ENCODE measurements at places on chromosomes 5 and 9. TPM values are rescaled to one million over a fixed set of nuclear protein-coding genes. Genes with fewer than 3 reads are reported as not detected.

The SLC27A4 gene
- 23.9 TPM for total RNA-seq

The OCLN gene
- total RNA-seq = 3.6 TPM

The STPG3 gene
- not detected for total RNA-seq

The PCDHA9 gene
- total RNA-seq = 18.6 TPM

The SNX18 gene
- 25.4 TPM for total RNA-seq

The IL4 gene
- not detected for total RNA-seq

The RMI1 gene
- total RNA-seq = 18.6 TPM

The CBY3 gene
- total RNA-seq = not detected

The STK32A gene
- total RNA-seq = 5.3 TPM

The GABRA1 gene
- total RNA-seq = 18.2 TPM

The NIPAL4 gene
- not detected for total RNA-seq

The RNF208 gene
- 1.4 TPM for total RNA-seq

The PIK3R1 gene
- total RNA-seq = 177 TPM

The SPEF2 gene
- total RNA-seq = 9.0 TPM

The PTGR1 gene
- total RNA-seq = 10.6 TPM

The FAM221B gene
- not detected for total RNA-seq

The ERAP2 gene
- total RNA-seq = 10.9 TPM

DNA sequence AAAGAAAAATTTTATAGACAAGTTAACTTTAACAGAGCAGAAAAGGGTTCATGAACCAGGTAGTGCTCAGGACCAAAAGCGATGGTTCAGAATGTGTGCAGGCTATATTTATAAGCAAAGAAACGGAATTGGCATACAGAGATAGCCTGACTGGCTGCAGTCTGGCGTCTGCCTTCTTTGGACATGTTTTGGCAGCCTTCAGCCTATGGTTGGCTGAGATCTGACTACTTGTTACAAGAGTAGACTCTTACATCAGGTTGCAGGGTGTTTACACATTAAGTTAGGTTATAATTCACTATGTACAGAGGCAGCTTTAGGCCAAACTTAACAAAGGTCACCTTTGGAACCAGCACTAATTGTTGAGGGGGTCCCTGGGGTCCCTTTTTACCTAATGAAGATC, 7.0 kb downstream of the NOP16 start:
- no peak for DNase-seq

GRCh38 chr9:105978826-105979225, 284.5 kb downstream of the TMEM38B start:
- DNase-seq = no peak

GRCh38 chr9:94054716-94055115, 29.5 kb upstream of the PTPDC1 start:
- no peak for DNase-seq

DNA sequence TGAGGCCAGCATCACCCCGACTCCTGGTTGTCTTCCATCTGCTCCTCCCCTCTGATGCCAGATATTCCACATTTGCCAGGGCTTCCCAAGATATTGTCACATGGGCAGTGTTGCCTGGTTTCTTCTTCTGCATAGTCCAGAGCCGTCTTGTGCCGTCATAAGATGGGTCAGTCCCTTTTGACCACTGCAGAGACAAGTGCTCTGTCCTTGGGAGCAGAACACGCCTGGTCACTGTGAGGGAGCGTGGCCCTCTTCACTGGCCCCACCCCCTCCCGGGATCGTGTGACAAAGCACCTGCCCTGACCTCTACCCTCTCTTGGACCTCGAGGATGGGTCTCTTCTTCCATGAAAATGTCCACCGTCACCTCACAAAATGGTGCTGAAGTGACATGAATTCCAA, 41.6 kb downstream of the UBE2QL1 start:
- no peak for DNase-seq

- DNase-seq = no peak
Measured at GRCh38 chr5:134116789-134117761, 2.6 kb downstream of the TCF7 start.

GRCh38 chr9:75823151-75823550, 67.3 kb upstream of the PCSK5 start:
- no peak for DNase-seq

- no peak for DNase-seq
Measured at GRCh38 chr5:91556-92263, at the start of gene PLEKHG4B. Gene PLEKHG4B, plus strand, starts transcription at chr5:92168. Its CDS starts 64 bp downstream, at chr5:92232.

DNA sequence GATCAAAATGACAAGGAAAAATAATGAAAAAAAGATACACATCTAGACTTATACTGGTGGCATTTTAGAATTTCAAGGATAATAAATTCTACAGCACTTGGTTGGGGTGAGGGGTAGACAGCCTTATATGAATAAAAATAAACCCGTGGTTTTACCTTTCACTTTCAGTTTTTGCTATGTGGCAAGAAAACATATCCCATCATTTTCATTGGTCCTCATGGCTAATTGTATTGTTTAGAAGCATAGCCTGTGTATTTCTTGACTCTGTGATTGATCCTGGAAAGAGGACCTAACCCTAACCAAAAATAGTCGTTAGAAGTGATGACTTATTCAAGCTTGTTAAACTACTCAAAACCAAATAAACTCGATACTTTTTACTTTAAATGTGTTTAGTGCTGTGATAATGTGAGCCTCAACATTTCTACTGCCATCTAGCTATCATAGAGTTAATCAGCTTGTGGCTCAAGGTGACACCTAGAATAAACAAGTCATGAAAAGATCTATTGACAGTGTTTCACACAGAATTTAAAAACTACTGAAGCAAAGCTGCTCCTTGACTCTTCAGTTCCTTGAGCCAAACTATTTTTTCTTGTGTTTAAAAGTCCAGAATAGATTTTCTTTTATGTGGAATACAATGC, 153.3 kb upstream of the IZUMO3 start:
- DNase-seq = no peak

DNA sequence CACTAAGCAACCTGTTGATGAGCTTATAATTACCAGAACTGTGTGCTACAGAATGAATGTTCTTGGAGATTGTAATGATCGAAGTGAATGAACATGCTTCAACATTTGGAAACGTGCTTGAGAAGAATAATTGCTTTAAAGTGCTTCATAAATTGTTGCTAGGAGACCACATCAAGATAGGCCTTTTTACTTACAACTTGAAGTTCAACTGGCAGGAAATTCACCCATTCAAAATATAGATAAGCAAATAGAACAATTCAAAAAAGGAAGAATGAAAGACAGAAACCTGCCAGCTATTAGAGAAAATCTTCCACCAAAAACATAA, 38.0 kb upstream of the SLC44A1 start:
- DNase-seq = no peak

- DNase-seq = no peak
Measured at GRCh38 chr5:999032-999501, 9.5 kb upstream of the NKD2 start.

DNA sequence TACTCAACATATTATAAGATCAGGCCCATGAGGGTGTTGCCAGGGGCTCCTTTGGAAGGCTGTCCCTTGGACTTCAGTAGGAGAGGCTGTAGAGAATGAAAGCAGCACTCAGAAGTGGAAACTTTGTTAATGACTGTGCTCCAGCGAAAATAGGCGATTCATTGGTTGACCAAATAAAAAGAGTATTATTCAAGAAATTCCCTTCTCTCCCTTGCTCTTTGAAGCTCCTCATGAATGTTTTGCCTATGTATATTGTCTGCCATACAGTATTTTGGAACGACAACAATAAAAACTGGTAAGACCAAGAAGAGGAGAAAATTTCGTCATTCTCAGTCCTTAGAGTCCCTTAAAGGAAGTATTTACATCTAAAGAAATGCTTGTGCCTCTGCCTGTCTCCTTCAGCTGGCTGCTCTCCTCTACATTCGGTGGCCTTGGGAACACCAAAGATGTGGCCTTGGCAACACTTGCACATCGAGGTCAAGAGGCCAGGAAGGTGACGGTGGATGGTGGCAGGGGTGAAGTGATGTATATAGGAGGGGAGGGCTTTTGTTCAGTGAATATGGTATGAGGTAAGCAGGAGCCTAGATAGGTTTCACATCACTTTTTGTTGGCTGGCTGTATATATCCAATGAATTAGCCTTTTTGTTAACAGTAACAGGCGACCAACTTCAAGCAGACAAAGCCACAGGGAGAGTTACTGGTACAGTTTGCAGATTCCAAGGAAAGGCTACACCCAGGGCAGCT, 95.0 kb upstream of the ACTBL2 start:
- no peak for DNase-seq

DNA sequence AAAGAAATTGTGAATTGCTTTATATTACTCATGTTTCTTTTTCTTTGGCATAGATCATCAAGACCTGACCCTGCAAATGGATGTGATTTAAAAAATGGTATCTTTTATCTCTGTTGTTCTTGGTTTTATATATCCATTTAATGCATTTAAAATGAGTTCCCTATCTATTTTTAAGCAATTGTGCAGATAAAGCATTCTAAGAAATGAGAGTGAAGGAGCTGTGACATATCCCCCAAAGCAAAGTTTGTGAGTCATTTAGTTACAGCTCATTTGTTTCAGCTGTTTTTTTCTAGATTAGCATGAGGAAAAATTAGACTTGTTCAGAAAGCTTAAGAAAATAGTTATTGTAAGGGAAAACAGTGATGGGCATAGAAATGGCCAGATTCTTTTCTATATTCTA, 7.6 kb upstream of the ELOVL7 start:
- DNase-seq = no peak

GRCh38 chr5:107670932-107671741, at the start of gene EFNA5:
Gene EFNA5, minus strand, starts transcription at chr5:107670937.
- DNase-seq = no peak

GRCh38 chr5:107724642-107725041, 53.9 kb upstream of the EFNA5 start:
- DNase-seq = no peak

DNA sequence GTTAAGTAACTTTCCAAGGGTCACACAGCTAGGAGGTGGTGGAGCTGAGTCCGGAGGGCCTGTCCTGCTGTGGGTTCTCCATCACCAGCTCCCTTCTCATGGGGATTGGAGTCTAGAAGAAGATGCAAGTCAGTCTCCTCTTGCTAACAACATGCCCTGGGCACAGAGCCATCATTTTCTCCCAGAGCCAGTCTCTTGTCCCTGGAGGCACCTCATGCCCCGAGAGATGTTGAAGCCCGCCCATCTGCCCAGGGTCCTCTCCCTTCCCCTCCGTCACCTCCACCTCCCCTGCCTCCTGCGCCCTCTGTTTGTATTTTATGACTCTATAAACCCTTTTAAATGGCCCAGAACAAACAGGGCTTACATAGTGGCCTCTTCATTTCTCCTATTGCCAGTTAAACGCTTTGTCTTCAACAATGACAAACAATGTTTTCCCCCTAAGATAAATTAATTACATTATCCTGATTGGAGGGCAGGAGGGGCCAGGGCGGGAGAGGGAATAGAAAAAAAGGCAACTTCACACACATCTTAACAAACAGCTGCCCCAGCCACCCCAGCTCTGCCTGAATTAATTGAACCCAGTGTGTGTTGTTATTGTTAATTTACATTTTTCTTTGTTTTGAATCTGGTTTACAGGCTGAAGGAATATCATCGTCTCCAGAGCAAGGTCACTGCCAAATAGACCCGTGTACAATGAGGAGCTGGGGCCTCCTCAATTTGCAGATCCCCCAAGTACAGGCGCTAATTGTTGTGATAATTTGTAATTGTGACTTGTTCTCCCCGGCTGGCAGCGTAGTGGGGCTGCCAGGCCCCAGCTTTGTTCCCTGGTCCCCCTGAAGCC, 55.8 kb downstream of the ASS1 start:
- no peak for DNase-seq

- no peak for DNase-seq
Measured at GRCh38 chr9:89021154-89021803, 30.0 kb downstream of the S1PR3 start.

DNA sequence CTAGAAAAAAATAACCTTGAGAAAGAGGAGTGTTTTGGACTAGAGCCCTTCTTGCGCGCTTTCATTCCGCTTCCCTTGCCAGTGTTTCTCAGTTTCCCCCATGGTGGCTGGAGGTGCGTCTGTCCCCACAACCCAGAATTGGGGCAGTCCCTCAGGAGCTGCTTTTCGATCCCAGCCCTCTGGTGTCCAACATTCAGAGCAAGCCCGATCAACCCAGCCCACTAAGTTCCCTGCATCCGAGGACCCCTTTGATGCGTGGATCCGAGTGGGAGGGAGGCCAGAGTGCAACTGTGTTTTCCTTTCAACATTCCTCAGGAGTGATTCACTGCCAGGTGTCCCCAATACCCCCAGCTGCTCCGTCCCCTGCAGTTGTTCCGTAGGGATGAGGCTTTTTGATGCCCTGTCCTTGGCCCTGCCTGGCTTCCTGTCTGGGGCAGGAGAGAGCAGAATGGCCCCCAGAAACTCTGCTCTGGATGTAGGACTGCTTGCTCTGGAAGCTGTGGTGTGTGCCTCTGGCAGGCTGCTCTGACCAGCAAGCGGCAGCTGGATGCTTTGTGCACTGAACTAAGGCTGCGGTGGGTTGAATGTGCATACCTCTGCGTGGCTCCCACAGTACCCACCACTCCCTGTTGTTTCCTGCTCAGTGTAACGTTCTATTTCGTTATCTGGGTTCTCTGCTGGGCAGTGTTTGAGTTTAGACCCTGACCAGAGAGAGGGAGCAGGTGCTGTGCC, 117.5 kb downstream of the BOD1 start:
- DNase-seq = no peak

- DNase-seq = no peak
Measured at GRCh38 chr9:105389796-105390195, 58.0 kb upstream of the FSD1L start.

- no peak for DNase-seq
Measured at GRCh38 chr5:11012295-11012694, 251.3 kb upstream of the DAP start.

- DNase-seq = peak; percentile 29
Measured at GRCh38 chr9:29214154-29214689, 1640.9 kb upstream of the C9orf72 start.

DNA sequence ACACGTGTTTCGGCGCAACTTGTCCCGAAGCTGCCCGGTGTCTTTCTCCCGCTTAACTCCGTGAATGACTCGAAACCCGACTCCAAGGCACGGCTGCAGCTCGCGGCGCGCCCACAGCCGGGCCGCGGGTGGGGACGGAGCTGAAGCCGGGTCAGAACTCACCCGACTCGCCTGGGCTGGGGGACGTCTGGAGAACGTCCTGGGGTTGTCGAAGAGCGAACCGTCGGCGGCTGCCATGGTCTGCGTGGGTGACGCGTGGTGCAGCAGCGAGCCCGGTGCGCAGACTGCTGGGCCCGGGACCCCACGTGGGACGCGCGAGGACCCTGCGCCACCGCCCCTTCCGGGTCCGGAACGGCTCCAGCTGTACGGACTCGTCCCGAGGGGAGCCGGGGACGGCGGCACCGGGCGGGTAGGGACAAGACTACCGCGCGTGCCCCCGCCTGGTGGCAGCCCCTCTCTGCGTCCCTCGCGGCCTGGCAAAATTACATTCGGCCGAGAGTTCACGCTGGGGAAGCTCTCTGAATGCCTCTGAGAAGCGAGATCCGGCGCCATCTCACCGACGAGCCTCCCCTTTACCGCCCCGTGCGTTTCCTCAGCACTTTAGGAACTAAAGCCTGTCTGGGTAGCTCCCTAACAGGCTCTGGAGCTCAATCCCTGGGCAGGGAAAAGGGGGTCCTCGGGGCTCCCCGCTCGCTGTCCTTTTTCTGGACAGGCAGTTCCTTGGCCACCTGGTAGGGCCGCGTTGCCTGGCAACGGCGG, at the start of gene DDX31:
DDX31 (minus strand) TSS at position 286 of the 759 bp plus-strand sequence; CDS start at position 237, 49 bp downstream.
- DNase-seq = peak; percentile 80

GRCh38 chr9:34382054-34382453, 5.4 kb upstream of the MYORG start:
- no peak for DNase-seq

GRCh38 chr5:150195736-150196485, 6.0 kb downstream of the SLC6A7 start:
- DNase-seq = no peak

Measured in occipital lobe (tissue), 3 donors.